ENCODE measurements at places on chromosomes 4 and X. TPM values are rescaled to one million over a fixed set of nuclear protein-coding genes. Genes with fewer than 3 reads are reported as not detected.

GRCh38 chrX:98071331-98071730 lies 1187.6 kb downstream of the RPA4 start:
- H3K27ac ChIP-seq = no peak overlapping the region
- no peak overlapping the region for H3K4me3 ChIP-seq
- H3K4me1 ChIP-seq = peaks cover 5% of the 10 kb centered on the region
- H3K36me3 ChIP-seq = no peaks in the 10 kb centered on the region
- DNase-seq = no peak
- no peaks in the 10 kb centered on the region for H3K27me3 ChIP-seq

DNA sequence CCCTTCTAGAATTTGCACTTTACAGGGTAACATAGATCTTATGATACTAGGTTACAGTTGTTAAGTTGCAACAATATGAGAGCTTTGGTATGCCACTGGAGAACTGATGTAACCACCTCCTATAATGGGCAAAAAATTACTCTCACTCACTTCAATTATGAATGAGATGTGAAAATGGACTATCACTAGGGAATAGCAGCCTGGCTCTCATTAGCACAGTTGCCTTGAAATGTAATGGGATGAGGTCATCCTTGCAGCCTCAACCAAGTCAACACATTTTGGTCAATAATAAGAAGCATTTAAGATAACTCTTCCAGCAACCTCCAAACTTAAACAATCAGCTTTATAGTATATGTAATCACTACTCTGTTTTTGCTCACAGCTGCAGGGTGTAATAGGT lies 69.4 kb downstream of the TBC1D9 start:
- H3K27me3 ChIP-seq = no peaks in the 10 kb centered on the region
- peaks cover 10% of the 10 kb centered on the region for H3K4me1 ChIP-seq
- no peak overlapping the region for H3K4me3 ChIP-seq

DNA sequence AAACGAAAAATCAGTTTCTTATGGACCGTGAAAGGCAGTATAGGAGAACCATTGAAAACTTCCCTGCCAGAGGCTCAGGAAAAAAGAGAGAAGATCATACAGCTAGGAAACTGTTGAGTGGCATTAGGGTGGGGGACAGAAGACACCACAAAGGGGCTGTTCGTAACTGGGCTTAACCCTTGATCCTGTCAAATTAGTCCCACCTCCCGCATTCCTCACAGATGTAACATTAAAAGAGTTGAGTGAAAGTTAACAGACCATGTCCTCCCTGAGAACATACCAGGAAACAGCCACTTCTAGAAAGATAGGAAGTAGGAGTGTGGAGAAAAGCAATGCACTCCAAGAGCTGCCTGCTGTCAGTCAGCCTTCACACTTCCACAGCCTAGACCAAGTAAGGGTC lies 8.7 kb downstream of the SHROOM4 start:
- no peaks in the 10 kb centered on the region for H3K27me3 ChIP-seq
- H3K4me1 ChIP-seq = no peaks in the 10 kb centered on the region
- H3K27ac ChIP-seq = no peak overlapping the region
- no peak overlapping the region for H3K4me3 ChIP-seq
- DNase-seq = no peak
- no peaks in the 10 kb centered on the region for H3K36me3 ChIP-seq

- H3K27me3 ChIP-seq = no peaks in the 10 kb centered on the region
- no peak overlapping the region for H3K4me3 ChIP-seq
- DNase-seq = no peak
- H3K27ac ChIP-seq = no peak overlapping the region
These were observed 131.1 kb upstream of the NR3C2 start for GRCh38 chr4:148573296-148573695.

GRCh38 chr4:3368841-3369760 lies 72.7 kb upstream of the HGFAC start:
- peak overlapping the region; percentile 80 for H3K27ac ChIP-seq
- no peaks in the 10 kb centered on the region for H3K36me3 ChIP-seq
- H3K4me1 ChIP-seq = peaks cover 40% of the 10 kb centered on the region
- no peak for DNase-seq
- H3K4me3 ChIP-seq = peak overlapping the region; percentile 70

GRCh38 chr4:69760455-69760854 lies at the start of gene SULT1B1:
Gene SULT1B1, minus strand, starts transcription at chr4:69760620. Its CDS starts 5,403 bp downstream, at chr4:69755217.
- H3K36me3 ChIP-seq = no peaks in the 10 kb centered on the region
- H3K4me1 ChIP-seq = peaks cover 4% of the 10 kb centered on the region
- peak; percentile 55 for DNase-seq
- no peak within 1 kb of the TSS for H3K4me3 ChIP-seq
- no peak within 1 kb of the TSS for H3K27ac ChIP-seq

GRCh38 chr4:129614611-129615010 lies 518.7 kb downstream of the C4orf33 start:
- H3K36me3 ChIP-seq = no peaks in the 10 kb centered on the region
- no peak overlapping the region for H3K27ac ChIP-seq
- H3K4me3 ChIP-seq = no peak overlapping the region
- DNase-seq = no peak
- no peaks in the 10 kb centered on the region for H3K4me1 ChIP-seq
- H3K27me3 ChIP-seq = no peaks in the 10 kb centered on the region

DNA sequence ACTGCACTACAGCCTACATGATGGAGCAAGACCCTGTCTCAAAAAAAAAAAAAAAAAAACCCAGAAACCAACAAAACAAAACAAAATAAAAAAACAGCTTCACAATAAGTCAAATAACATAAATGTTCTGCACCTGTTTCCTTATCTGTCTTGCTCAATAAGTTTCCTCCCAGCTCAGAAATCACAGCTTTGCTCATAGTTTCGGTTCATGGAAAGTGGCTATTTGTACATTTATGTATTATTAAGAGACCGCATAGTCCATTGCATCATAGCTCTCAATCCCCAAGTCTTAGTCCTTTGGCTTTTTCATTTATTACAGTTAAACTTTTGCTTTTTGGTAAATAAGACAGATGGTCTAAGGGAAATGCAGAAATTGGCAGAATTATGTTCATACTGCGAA lies 24.4 kb upstream of the CFAP299 start:
- H3K36me3 ChIP-seq = no peaks in the 10 kb centered on the region
- no peak overlapping the region for H3K4me3 ChIP-seq
- no peaks in the 10 kb centered on the region for H3K27me3 ChIP-seq
- no peak overlapping the region for H3K27ac ChIP-seq
- peaks cover 39% of the 10 kb centered on the region for H3K4me1 ChIP-seq

DNA sequence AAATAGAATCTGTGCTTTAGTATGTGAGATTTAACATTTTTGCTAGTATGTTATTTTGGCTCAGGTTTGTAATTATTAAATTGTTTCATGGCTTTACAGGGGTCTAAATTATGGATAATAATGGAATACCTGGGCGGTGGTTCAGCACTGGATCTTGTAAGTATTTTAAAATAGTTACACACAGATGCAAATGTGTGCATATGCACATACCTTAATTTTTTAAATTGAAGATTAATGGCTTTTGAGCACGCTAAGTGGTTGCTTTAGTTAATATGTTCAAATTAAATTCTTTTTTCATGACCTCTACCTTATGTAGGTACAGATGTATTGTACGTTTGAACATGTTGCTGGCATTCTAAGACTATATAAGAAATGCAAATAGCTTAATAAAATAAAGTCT lies 40.2 kb downstream of the STK26 start:
- H3K36me3 ChIP-seq = no peaks in the 10 kb centered on the region
- no peak overlapping the region for H3K27ac ChIP-seq
- H3K27me3 ChIP-seq = no peaks in the 10 kb centered on the region
- H3K4me3 ChIP-seq = no peak overlapping the region

The PRRG3 gene
- 0.17 TPM for total RNA-seq

The PRSS12 gene
- 4.1 TPM for total RNA-seq

The MAGEA8 gene
- not detected for total RNA-seq

All from astrocyte (in vitro differentiated cells and primary cell).